ENCODE measurements at places on chromosomes 1 and 21. TPM values are rescaled to one million over a fixed set of nuclear protein-coding genes. Genes with fewer than 3 reads are reported as not detected.
A peak's percentile ranks its signal among the peaks of the same experiment; 100 is the strongest.

DNA sequence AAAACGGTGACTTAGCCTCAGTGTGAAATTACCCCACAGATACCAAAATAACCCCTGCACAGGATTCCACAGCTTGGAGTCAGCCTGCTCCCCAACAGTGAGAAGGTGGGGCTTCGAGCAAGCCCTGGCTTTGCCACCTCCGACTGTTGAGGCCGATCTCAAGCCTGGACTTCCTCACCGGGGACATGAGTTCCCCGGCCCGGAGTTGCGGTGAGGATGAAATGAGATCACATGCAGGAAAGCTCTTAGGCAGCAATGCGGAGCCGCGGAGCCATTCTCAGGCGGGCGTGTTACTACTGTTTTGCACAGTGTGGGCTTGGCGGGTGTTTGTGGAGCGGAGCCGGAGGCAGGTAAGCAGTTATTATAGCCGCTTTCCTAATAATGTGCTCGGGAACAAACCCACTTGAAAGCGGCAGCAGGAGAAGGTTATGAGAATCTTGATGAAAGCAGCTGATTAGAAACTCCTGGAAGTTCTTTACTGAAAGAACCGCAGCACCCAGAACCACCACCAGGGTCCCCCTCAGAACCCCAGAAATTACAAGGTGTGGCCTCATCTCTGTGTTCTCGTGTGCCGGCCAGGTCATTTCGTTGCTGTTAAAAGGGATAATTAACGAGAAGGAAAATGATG is 3.9 kb upstream of the CLSTN1 start:
- H3K36me3 ChIP-seq: no peaks in the 10 kb centered on the region
- no peaks in the 10 kb centered on the region for H3K27me3 ChIP-seq
- DNase-seq: no peak
- no peak overlapping the region for H3K27ac ChIP-seq

GRCh38 chr1:38670544-38671122 is 188.9 kb downstream of the RRAGC start:
- no peak for DNase-seq
- no peak overlapping the region for H3K27ac ChIP-seq
- no peaks in the 10 kb centered on the region for H3K4me1 ChIP-seq
- no peak overlapping the region for H3K4me3 ChIP-seq
- no peaks in the 10 kb centered on the region for H3K36me3 ChIP-seq
- H3K27me3 ChIP-seq: no peaks in the 10 kb centered on the region

GRCh38 chr1:147821883-147822282 is 61.5 kb upstream of the GJA5 start:
- no peak overlapping the region for H3K4me3 ChIP-seq
- H3K27me3 ChIP-seq: no peaks in the 10 kb centered on the region
- DNase-seq: peak; percentile 100
- H3K36me3 ChIP-seq: no peaks in the 10 kb centered on the region

DNA sequence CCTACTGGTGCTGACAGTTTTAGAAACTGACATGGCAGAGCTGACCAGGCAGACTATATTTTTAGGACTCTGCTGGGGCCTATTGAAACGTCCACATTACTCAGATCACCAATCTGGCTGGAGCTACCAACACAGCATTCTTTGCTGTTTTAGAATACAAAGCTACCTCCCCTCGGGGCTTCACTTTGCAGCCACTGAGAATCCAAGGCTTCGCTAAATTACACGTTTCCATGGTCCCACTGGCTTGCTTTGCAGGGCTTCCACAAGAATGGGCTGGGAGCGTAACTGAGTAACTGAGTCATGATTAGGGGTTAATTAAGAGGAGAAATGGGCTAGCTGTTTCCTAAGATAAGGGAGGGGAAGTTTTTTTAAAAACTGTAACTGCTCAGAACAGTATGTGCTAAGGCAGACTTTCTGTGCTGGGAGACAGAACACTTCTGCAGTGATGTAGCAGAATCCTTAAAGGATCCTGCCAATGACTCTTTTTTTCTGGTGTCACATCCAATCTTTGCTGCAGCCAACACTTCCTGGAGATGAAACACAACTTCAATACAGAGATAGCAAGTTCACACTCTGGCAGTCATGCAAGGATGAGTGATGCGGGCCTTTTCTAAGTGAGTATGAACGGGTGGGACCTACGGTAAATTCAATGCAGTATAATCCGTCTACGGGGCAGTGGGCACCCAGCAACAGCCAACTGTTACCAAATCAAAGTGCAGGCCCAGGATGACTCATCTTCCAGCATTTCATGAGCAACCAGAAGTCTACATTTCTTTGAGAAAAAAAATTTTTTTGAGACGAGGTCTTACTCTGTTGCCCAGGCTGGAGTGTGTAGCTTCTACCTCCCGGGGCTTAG is 21.5 kb downstream of the NDUFS5 start:
- no peak for DNase-seq
- H3K4me1 ChIP-seq: no peaks in the 10 kb centered on the region
- peak overlapping the region; percentile 89 for H3K27ac ChIP-seq
- no peaks in the 10 kb centered on the region for H3K36me3 ChIP-seq
- no peaks in the 10 kb centered on the region for H3K27me3 ChIP-seq
- H3K4me3 ChIP-seq: no peak overlapping the region

The HTR6 gene
- total RNA-seq: not detected

DNA sequence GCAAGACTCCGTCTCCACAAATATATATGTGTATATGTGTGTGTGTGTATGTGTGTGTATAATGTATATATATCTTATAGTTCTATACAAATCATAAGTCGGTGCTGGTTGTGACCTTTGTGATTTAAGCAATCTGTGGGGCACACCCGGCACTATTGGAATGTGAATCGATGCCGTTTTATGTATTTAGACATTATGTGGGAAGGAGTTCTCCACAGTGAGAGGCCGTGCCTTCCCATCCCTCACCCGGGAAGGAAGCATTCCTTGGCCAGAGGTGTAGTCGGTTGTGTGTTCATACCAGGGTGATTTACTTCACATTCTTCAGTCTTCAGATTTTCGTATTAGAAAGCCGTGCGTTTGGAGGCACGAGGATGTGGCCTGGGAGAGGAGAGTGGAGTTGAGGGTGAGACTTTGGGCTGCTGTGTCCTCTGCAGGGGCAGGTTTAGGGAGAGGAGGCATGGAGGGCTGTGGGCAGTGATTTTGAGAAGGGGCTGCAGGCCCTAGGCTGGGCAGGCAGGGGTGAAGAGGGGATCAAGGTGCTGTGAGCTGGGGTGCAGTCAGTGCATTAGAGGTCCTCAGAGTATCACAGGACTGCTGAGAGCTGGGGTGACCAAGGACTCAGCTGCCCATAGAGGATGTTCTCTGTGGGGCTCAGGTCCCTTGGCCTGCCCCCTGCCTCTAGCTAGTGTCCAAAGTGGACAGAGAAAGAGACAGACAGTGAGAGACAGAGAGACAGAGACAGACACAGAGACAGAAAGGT is 57.7 kb downstream of the TRIM11 start:
- H3K27me3 ChIP-seq: no peaks in the 10 kb centered on the region
- H3K4me3 ChIP-seq: no peak overlapping the region
- peaks cover 5% of the 10 kb centered on the region for H3K36me3 ChIP-seq
- H3K4me1 ChIP-seq: no peaks in the 10 kb centered on the region
- no peak overlapping the region for H3K27ac ChIP-seq
- DNase-seq: no peak

The LRRC7 gene
- total RNA-seq: not detected

- H3K4me3 ChIP-seq: no peak overlapping the region
- no peak overlapping the region for H3K27ac ChIP-seq
Measured at GRCh38 chr1:58765441-58765840, 18.4 kb downstream of the JUN start.

The RRP15 gene
- 12.3 TPM for total RNA-seq

The CATSPERE gene
- total RNA-seq: 2.0 TPM

DNA sequence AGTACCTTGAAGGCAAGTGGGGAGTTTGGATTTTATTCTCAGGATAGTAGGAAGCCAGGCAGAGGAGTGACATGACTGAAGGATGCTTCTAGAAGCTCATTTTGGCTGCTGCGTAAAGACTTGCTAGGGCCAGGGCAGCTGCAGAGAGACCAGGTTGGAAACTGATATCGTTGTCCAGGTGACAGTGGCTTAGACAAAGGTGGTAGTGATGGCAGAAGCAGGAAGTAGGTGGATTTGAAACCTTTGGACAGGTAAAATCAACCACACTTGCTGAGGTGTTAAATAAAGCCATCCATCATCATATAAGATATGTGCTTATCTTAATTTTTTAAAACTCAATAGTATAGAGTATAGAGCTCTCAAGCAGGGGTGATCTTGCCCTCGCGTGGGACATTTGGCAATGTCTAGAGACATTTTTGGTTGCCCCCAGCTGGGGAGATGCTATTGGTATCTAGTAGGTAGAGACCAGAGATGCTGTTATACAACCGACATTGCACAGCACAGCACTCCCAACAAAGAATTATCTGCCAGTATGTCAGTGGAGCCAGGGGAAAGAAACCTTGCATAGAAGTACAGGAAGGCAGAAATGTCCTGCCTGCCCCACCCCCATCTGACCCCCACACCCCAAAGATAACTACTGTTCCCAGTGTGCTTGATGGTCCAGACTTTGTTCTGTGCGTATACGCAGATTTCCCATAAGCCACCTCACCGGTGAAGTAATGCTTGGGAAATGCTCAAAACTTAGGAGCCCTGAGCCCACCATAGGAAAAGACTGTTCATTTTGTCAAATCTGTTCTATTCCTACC is 31.1 kb downstream of the TMEM51 start:
- H3K4me3 ChIP-seq: no peak overlapping the region
- H3K4me1 ChIP-seq: no peaks in the 10 kb centered on the region
- no peak overlapping the region for H3K27ac ChIP-seq
- DNase-seq: no peak
- no peaks in the 10 kb centered on the region for H3K27me3 ChIP-seq
- H3K36me3 ChIP-seq: no peaks in the 10 kb centered on the region

The KCNQ4 gene
- total RNA-seq: 0.63 TPM
